ENCODE measurements at places on chromosomes 1 and 21.

GRCh38 chr1:31548534-31548906 lies 27.8 kb upstream of the TINAGL1 start:
- DNase-seq = no peak

- no peak for DNase-seq
Observed at GRCh38 chr1:6603238-6603914, 707 bp upstream of the KLHL21 start.

GRCh38 chr1:18661404-18662285 lies 31.0 kb downstream of the PAX7 start:
- DNase-seq = no peak

GRCh38 chr1:85404408-85404807 lies 60.6 kb downstream of the DDAH1 start:
- no peak for DNase-seq

- no peak for DNase-seq
Observed at GRCh38 chr21:14875704-14876523, 188.9 kb downstream of the NRIP1 start.

DNA sequence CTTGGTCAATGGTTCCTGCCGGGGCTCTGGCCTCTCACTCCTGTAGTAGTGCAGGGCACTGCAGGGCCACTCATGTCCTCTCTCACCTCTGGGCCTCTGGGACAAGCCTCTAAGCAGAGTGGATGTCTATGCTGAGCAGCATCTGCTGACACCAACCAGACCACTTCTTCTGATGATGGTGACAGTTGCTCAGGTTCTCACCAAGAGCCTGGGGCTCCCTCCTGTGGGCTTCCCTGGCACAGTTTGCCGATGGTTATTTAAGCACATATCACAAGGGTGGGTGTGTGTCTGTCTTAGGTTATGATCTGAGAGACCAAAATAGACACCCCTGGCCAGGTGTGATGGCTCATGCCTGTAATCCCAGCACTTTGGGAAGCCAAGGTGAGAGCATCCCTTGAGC lies 17.4 kb upstream of the GPR137B start:
- DNase-seq = no peak

DNA sequence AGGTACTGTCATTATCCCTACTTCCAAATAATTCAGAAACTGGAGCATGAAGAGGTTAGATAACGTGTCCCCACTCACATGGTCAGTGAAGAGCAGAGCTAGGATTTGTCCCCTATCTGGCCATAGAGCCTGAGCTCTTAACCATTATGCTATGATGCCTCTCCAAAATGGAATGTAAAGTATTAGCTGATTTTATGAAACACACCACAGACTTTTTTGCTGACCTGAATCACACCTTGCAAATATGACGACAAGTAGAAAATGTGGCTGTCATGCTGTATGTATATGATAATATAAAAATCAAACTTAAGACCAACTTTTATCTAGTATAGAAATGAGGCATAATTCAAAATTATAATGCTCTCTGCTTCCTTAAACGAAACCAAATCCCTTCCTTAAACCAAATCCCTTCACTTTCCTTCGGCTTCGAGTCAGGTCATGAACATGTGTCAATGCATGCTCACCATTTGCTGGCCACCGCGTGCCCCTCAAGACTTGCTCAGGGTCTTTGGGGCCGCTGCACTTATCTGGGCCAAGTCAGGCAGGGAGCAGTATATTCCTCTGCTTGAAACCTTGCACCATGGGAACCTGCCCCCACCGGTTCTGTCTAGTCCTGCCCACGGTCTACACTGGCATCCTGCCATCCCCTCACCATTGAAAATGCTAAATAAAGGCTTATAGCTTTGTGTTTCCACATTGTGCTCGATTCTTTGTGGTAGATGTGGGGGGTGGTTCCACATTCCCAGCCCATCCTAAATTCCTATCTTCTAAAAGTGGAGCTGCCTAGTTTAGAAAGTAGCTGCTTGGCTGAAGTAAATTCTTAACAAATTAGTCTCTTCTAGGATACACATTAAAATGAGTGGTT lies 1.6 kb upstream of the TMCC2 start:
- no peak for DNase-seq

DNA sequence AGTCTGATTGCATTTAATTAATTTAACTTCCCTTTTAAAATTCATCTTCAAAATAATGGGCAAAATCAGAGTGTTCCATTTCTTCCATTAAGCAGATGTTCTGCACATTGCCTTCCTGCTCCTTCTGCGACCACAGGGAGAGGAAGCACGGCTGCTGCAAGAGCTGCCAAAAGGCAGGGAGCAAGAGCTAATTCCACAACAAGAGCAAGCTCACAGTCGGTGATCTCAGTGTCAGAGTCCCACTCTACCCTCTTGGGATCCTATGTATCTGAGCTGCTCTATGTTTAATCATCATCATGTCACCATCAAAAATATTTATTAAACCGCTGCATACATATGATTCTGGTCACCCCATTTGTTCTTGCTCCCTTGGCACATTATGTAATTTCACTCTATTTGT lies 255.3 kb upstream of the CAMK1G start:
- DNase-seq = no peak

DNA sequence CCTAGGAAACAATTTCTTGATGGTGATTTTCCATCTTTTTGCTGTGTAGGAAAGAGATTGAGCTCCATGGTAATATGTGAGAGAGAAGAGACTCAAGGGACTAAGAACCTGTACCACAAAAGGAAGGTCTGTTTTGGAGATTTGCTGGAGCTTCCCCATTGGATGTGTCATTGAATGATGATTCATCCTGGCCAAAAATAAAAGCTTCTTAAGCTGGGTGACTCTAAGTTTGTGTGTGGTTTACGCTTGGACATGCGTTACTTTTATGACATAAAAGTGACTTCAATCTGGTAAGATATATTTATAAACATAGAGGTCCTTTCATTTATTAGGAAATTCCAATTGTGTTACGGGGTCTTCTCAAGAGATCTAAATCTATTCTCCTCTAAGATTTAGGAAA lies 17.4 kb upstream of the IL19 start:
- DNase-seq = no peak

DNA sequence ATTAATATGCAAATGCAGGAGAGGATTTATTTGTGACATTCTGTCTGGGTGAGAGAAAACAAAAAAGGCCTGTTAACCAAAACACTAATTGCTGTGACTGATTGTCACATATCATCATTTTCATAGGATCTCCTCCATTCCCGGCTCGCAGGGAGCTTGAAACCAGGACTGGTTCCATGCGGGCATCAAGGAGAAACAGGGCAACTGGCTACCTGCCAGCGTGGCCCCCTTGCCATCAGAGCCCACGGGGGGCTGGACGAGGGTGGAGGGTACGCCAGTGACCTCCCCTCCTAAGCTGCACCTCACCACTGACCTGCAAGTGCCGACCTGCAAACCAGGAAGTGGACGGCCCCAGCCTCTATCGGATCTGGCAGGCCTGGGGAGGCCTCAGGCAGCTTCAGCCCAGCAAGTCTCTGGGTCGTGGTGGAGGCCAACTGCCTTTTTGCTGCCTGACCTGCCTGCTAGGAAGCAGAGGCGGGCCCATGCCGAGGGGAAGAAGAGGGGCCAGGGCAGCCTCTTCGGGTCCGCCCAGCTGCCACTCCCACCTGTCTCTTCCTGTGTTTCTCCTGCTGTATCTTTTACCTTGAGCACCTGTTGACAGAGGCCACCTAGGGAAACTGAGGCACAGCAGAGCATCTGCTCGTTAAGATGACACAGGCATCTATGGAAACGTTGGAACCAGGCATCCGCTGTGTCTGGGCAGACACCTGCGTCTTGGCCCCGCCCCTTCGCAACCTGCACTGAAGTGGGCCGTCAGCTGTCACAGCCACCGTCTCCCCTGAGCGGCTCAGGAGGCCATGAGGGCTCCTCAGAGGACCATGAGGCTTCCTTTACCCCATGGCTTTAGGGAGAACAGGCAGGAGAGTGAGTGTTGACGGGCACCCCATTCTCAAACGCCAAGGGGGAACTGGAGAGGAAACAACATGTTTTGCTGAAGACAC lies 74.8 kb downstream of the CASZ1 start:
- no peak for DNase-seq

DNA sequence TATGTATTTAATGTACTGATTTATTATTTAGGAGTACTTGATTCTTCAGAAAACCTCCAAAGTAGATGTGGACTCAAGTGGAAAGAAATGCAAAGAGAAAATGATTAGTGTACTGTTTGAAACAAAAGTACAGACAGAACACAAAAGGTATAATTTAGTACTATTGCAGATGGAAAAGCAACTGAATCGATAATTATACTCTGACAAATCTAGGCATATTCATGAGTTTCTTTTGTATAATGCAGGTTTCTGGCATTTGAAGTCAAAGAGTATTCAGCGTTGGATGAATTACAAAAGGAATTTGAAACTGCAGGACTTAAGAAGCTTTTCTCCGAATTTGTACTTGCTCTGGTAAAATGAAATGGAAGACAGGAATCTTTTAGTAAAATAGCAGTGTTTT lies 12.5 kb downstream of the RWDD3 start:
- no peak for DNase-seq

DNA sequence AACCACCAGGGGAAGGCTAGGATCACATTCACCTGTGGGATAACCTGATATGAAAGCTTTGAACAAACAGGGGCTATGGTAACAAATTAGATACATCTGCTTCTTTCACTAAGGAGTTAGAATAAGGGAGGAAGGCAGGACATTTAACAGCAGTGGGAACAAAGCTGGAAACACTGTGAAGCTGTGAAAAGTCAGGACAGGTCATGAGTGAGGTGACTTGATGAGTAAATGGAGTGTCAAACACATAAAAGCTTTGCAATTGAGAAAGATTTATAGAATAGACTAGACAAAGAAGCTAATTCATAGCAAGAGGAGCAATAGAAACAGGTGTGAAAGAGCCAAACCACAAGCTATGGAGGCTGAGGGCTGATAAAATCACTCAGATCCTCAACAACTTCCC lies 110.0 kb downstream of the ASTN1 start:
- no peak for DNase-seq

DNA sequence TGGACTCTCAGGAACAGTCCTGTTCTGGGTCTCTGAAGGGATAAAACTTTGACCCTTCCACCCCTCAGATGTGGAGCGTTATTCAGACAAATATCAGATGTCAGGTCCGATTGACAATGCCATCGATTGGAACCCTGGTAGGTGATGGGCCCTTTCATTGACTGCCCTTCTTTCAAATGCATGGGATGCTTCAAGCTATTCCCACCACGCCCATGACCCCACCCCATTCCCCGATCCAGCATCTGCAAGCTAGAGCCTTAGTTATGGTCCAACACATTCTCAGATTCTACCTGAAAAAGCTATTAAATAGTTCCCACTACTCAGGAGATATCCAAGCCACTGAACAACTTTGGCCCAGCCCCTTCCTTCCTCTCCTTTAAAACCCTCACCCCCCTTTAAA lies 12.5 kb downstream of the POLR3GL start:
- DNase-seq = no peak

DNA sequence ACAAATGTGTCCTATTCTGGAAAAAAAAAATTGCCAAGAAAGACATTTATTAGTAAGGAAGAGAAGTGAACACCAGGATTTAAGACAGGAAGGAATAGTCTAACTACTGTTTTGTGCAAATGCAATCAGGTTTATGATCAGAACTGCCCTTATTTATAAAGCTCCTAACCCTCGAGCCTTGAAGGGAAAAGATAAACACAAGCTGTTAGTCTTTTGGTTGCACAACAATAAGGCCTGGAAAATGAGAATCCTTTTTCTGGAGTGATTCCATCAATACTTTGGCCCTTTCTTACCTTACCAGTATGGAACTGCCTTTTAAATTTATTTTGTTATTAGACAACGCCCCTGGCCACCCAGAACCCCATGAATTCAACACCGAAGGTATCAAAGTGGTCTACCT lies 52.9 kb downstream of the SNRPE start:
- DNase-seq = no peak

DNA sequence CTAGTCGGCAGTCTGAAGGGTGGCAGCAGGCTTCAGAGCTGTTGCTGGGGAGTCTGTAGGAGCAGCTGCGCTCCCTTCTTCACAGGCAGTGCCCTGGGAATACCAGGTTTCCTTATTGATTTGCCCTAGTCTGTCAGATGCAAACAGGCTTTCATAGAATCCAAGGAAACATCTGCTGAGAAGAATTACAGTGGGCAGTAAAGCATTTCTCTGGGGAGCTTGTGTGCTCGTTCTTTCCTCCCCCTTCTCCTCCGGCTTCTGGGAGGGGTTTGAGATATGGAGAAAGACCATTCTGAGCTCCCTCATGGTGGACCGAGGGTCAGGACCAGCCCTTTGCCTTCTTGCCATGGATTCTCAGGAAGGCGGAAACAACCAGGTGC lies 25.4 kb upstream of the PARP1 start:
- DNase-seq = no peak

DNA sequence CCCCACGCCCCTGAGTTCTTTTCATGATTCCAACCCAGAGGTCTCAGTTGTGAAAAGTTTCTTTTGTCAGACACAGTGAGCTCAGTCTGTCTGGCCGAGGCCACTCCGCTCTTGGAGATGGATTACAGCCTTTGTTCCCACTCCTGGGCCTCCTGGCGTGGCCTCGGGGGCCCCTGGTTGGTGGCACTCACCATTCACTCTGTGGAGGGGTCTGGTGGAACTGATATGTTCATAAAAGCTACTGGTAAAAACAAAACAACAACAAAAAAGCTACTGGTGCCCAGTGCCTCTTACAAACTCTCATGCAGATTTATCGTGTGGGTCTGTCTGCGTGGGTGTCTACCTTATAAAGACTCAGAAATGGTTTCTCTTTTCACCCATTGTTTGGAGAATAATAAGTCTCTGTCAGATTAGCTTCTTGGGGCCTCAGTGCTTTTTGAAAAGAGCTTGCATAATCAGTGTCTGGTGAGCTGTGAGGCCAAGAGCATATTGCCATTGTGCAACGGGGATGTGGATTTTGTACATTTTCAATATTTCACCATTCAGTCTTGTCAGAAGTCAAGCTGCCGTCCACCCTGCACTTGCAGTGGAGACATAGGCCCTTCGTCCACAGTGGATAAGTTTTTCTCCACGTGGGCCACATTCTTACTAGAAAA lies 86.7 kb downstream of the GALNT2 start:
- DNase-seq = no peak

GRCh38 chr1:64000021-64000420 lies 203.4 kb upstream of the UBE2U start:
- no peak for DNase-seq

DNA sequence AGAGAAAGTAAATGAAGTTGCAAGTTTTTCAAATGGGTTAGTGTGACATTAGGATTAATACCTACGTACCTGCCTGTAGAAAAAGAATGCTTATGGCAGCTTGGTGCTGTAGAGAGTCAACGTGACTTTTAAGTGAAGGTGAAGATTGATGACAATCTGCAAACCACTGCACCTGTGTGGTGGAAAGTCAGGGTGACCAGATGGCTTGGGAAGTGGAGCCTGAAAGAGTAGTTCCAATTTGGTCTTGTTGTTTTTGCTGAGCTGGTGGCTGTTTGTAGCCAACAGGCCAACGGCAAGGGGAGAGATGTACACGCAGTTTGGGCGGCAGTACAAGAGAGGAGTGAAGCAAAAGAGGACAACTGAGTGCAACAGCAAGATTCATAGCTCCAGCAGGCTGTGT lies 78.1 kb upstream of the JAK1 start:
- DNase-seq = no peak

GRCh38 chr1:220001095-220001501 lies 45.2 kb downstream of the EPRS1 start:
- DNase-seq = no peak

- DNase-seq = no peak
Observed at GRCh38 chr1:201479201-201479730, 10.3 kb upstream of the PHLDA3 start.
